MM.1S (cell line): ENCODE measurements at places on chromosomes 16 and 17.

DNA sequence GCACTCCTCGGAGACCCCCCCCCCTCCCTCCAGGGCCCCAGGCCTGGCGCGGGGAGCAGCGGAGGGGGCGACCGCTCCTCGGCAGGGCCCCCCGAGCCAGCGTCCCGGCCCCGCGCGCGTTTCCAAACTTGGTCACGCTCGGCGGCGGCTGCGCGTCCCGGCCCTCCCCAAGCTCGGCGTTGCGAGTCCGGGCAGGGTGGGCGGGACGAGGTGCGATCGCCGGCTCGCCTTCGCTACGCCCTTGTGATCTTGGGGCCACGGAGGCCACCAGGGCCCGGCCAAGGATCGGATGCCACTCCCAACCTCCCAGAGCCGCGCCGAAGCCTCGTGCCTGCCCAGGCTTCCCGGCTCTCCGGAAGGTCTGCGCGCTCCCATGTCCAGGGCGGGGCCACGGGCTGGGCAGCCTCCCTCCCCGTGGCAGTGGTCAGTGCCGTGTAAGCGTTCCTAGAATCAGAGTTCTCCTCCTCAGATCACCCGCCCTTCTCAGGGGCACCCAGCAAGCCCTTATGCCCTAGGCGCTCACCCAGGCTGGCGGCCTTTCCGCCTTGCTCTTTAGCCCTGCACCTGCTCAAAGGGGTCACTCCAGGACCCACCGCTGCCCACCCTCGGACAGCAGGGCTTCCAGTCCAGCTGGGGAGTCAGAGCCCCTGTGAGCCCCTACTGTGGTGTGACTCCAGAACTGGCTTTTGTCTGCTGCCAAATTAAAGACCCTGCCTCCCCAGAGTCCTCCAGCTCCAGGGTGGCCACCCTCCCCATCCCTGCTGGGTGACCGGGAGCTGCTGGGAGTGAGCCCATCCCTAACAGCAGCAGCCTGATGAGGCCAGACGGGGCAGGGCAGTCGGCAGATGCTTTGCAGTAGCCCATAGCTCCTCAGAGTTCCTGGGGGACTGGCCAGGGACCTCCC is 12.2 kb upstream of the MRPS23 start:
- DNase-seq: no peak

DNA sequence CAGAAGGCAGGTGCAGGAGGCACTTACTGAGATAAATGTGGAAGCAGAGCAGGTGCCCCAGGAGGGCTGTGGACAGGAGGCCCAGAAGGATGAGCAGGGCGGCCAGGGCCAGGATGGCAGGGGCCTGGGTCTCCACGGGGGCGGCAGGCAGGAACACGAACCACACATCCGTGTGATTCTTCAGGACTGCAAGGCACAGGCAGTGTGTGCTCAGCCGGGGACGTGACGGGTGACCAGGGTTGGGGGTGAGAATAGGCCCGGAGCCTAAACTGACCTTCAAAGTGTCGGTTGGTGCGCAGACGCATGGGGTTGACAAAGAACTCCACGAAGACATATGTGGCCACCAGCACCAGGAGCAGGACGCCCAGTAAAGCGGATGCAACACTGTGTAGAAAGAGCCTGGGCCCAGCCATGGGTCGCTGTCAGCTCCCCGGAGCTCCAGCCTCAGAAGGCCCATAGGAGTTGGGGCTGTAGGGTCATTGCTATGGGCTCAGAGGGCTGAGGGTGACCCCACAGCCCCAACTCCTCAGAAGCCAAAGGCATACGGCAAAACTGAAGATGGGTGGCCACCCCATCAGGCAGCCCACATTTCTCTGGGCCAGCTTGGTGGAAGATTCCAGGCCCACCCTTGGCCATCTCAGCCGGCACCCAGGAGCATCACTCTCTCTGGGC is 5.4 kb upstream of the TPPP3 start:
- DNase-seq: no peak

DNA sequence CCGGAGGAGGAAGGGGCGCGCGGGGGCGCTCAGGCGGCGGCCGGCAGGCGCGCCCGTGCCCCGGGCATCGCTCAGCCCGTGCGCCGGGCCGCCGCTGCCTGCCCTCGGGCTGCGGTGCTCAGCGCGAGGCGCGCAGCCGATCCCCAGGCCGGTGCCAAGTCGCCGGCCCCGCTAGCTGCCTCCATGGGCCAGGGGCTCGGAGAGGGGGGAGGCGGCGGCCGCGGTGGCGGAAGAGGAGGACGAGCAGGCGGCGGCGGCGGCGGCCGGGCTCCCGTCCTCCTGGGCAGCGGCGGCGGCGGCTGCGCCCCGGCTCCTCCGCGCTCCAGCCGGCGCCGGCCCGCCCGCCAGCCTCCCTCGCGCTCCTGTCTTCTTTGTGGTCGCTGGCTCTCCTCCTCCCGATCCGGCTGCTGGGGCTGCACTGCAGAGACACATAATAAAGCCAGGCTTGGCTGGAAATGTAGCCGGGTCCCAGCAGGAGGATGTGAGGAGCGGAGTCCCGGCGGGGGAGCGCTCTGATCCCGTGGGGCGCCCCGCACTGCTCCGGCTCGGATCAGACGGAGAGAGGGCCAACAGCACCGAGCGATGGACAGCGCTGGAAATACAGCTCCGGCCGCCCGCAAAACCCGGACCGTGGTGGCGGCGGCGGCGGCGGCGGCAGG is 889 bp upstream of the ZNF423 start:
- peak; percentile 69 for DNase-seq

DNA sequence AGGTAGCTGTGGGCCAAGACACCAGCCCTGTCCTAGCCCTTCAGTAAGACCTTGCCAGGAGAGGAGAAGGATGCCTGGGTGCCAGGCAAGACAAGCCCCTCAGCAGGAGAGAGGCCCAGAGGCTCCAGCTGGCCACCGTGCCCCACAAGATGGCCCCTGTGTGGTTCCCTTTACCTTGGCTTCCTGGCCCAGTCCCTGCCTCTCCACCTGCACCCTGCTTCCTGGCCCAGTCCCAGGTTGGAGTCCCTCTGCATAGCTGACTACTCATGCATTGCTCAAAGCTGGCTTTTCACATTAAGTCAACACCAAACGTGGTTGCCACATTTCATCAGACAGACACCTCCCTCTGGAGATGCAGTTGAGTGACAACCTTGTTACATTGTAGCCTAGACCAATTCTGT is 4.0 kb downstream of the SYNGR3 start:
- DNase-seq: no peak

DNA sequence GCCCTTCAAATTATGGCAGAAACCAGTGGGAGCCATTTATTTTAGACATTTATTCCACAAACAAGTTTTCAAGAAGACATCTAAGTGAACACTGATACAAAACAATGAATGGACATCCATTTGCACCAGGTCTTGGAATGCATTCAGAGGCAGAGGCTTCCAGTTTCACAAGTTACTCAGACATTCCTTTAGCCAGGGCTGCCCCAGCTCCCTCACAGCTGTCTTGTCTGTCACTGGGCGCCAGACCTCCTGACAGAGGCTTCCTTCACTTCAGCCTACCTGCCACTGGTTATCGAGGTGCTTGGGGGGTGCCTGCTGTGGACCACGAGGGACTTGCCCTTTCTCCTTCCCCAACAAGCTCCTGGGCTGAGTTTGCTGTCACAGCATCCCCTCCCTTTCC is 19.2 kb downstream of the AQP8 start:
- no peak for DNase-seq

- no peak for DNase-seq
These were observed 54.9 kb upstream of the NACA2 start for GRCh38 chr17:61645920-61646319.

- no peak for DNase-seq
These were observed 10.4 kb upstream of the GLG1 start for GRCh38 chr16:74617206-74617788.

DNA sequence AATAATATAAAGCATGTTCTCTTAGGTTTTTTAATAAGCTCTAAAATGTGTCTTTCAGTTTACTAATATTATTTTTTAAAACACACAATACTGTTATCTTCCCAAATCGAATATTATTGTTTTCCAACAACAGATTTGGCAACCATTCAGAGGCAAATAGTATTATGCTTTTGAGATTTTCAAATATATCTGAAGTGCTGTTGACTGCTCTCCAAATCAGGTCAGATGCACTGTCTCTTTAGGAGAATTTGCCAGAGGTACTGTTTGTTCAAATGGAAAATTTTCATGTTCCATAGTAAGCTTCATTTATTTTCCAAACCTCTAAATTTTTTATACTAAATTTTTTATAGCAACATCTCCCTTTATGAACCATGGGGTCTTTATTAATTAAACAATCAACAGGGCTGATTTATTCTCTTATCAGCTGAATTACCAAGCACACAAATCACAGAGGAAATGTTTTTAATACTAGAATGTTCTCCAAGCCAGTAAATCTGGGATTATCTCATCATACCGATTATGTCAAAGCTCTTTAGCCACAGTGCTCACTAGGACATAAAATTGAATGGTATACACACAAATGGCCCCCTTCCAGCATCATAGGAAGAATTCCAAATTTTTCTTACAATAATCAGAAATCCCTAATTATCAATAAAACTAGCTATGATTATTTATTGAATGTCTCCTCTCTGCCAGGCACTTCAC is 108.8 kb upstream of the HLF start:
- DNase-seq: no peak
